CD8-positive, alpha-beta memory T cell (primary cell): ENCODE measurements at places on chromosomes 11 and 22. TPM values are rescaled to one million over a fixed set of nuclear protein-coding genes. Genes with fewer than 3 reads are reported as not detected.

DNA sequence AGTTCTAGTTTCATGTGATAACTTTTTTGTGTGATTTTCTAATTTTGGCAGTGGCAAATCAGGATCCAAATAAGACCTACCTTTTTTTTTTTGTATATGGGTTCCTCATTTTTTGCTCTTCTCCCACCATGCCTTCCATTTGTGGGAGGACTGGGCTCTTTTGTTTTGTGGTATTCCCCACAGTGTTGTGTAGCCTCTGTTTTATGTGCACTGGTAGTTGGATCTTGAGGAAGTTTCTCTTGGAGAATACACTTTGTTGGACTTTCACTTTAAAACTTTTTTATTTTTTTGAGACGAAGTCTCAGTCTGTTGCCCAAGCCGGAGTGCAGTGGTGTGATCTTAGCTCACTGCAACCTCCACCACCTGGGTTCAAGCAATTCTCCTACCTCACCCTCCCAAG lies 39.7 kb downstream of the PPP6R3 start:
- no peak for DNase-seq
- H3K4me3 ChIP-seq = no peak overlapping the region
- H3K36me3 ChIP-seq = no peaks in the 10 kb centered on the region
- H3K4me1 ChIP-seq = peaks cover 75% of the 10 kb centered on the region
- no peaks in the 10 kb centered on the region for H3K27me3 ChIP-seq
- H3K27ac ChIP-seq = no peak overlapping the region

- DNase-seq = no peak
- no peaks in the 10 kb centered on the region for H3K27me3 ChIP-seq
- peaks cover 14% of the 10 kb centered on the region for H3K4me1 ChIP-seq
- H3K27ac ChIP-seq = no peak overlapping the region
- no peak overlapping the region for H3K4me3 ChIP-seq
- no peaks in the 10 kb centered on the region for H3K36me3 ChIP-seq
Measured at GRCh38 chr11:128575961-128576350, 11.4 kb downstream of the ETS1 start.

- H3K36me3 ChIP-seq = no peaks in the 10 kb centered on the region
- H3K4me3 ChIP-seq = no peak overlapping the region
- H3K4me1 ChIP-seq = no peaks in the 10 kb centered on the region
- DNase-seq = no peak
- H3K27me3 ChIP-seq = no peaks in the 10 kb centered on the region
- H3K27ac ChIP-seq = no peak overlapping the region
Measured at GRCh38 chr22:38777087-38777671, 16.8 kb downstream of the DNAL4 start.

The OR52R1 gene
- total RNA-seq = not detected

- peaks cover 21% of the 10 kb centered on the region for H3K36me3 ChIP-seq
- no peak overlapping the region for H3K27ac ChIP-seq
- peaks cover 13% of the 10 kb centered on the region for H3K4me1 ChIP-seq
- no peaks in the 10 kb centered on the region for H3K27me3 ChIP-seq
Measured at GRCh38 chr11:64911142-64911541, 5.9 kb downstream of the ATG2A start.

The GPR83 gene
- not detected for total RNA-seq

- no peaks in the 10 kb centered on the region for H3K4me1 ChIP-seq
- no peak overlapping the region for H3K4me3 ChIP-seq
- H3K27ac ChIP-seq = no peak overlapping the region
- no peak for DNase-seq
- H3K36me3 ChIP-seq = no peaks in the 10 kb centered on the region
Measured at GRCh38 chr11:114280696-114281095, 15.5 kb upstream of the NNMT start.

The CCDC73 gene
- total RNA-seq = not detected

- H3K27me3 ChIP-seq = no peaks in the 10 kb centered on the region
- no peak overlapping the region for H3K27ac ChIP-seq
- H3K36me3 ChIP-seq = no peaks in the 10 kb centered on the region
- H3K4me1 ChIP-seq = no peaks in the 10 kb centered on the region
Measured at GRCh38 chr11:1830322-1831223, 4.2 kb upstream of the SYT8 start.

The SLC22A6 gene
- not detected for total RNA-seq
